ENCODE measurements at places on chromosomes 4 and X. TPM values are rescaled to one million over a fixed set of nuclear protein-coding genes. Genes with fewer than 3 reads are reported as not detected.

GIMD1 gene
- not detected for total RNA-seq

RTL9 gene
- 0.04 TPM for total RNA-seq

DNA sequence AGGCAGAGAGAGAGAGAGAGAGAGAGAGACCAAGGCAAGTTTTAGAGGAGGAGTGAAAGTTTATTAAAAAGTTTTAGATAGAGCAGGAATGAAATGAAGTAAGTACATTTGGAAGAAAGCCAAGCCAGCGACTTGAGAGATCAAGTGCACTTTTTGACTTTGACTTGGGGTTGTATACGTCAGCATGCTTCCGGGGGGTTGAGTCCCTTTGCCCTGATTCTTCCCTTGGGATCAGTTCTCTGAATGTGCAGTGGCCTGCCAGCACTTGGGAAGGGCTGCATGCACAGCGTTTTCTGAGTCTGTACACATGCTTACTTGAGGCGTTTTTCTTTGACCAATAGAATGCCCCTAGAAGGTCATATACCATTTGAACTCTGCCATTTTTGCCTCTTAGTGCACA, 400.5 kb downstream of the PDGFC start:
- DNase-seq: no peak

DNA sequence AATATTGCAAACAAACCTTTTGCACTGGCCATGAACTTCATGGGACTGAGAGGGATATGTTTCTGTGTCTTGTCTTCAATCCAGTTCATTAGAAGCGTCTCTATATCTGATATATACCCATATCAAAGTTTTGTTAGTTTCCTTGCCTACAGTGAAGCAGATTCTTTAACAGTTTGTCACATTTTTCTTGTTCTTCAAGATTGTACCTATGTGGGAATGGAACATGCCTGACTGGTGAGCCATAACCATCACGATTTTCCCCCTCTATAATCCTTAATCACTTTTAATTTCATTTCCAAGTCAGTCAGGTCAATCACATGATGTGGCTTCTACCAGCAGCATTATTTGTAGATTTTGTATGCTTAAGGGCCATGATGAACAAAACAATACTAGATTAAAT, 197.1 kb upstream of the PDE5A start:
- DNase-seq: no peak

DNA sequence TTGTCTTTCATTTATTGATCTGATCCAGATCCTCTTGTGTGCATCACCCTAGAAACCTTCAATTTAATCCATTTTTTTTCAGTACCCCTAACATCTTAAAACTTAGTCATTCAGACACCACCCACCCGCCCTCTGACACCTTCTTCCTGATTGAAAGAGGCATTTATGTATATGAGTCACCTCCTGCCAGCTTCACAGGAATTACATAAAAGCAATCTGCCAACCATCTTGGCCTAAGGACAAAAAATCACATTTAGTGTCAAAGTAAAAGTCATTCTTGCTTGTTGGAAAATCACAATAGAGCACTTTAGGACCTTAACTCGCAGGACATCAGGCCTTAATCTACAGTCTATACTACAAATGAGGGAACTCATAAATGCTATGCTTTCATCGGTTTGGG, 52.1 kb downstream of the NDST3 start:
- DNase-seq: no peak

DNA sequence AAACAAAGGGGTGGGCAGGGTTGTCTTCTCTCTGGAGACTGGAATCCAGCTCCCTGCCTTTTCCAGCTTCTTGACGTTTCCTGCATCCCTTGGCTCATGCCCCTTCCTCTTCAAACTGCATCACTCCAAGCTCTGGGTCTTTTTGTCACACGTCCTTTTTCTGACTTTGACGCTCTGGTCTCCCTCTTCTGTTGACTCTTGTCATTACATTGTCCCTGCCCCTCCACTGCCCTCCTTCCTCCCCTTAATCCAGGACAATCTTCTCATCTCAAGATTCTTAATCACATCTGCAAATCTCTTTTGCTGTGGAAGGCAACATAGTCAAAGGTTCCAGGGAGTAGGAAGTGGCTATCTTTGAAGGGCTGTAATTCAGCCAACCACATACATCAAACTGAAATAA, 178.3 kb downstream of the TMA16 start:
- no peak for DNase-seq

GC gene
- total RNA-seq: not detected

EFHC2 gene
- total RNA-seq: 0.41 TPM

DNA sequence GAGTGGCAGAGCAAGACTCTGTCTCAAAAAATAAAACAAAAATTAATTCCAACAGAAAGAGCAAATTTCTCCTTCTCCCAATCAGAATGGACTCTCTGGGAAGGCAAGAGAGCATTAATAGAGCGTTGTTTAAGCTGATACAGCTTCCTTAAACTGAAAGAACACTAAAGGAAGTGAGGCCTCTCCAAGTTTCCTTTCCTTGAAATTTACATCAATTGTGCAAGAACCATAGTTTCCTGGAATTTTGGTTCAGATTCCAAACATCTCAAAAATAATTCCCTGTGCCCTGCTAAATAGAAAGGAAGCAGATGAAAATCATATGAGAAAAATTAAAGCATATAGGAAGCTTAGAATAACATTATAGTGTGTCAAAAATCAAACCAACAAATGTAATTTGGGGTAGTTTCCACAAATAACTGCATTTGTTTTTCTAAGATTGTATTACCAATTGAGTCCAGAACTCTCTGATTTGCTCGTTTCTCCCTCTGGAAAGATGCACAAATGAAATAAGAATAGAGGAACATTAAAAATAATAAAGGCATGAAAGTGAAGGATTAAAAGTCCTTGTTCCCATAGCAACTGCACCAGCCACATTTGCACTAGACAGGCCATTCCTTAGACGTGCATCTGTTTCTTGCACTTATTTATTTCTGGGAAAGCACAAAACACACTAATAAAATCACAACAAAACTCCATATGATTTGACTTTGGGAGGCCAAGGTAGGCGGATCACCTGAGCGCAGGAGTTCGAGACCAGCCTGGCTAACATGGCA, 3.7 kb upstream of the FAM241A start:
- DNase-seq: no peak

PLK4 gene
- 76.4 TPM for total RNA-seq

Measured in activated naive CD4-positive, alpha-beta T cell treated with anti-CD3 and anti-CD28 coated beads, Interleukin-2, amount 50 U/mL, for 72 hours (primary cell).